BJ (cell line): ENCODE measurements at places on chromosomes 4 and X. TPM values are rescaled to one million over a fixed set of nuclear protein-coding genes. Genes with fewer than 3 reads are reported as not detected.

- no peak for DNase-seq
These were observed 240.2 kb upstream of the GRIA3 start for GRCh38 chrX:122943918-122944317.

DNA sequence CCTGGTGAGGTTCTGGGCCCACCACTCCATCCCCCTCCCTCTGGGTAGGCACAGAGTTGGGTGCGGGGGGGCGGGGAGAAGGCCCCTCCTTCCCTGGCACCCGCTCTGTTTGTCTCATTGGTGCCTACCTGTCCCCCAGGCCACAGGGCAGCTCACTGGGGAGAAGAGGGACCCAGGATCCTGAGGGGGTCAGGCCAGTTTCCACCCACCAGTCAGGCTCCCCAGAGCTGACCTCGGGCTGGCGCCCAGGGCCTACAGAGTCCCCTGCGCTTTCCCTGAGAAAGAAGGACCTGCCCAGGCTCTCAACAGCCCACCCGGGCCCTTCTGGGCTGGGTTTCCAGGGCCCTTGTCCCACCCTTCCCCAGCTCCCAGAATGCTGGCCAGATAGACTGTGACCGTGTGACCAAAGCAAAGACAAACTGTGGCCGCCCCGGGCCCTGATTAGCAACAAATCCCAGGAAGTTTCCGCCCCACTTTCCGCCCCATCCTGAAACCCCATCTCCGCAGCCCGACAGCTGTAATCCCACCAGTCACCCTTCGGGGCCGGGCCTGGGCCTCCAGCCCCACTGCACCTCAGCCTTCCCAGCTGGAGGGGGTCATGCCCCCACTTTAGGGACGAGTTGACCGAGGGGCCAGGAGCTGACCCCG, 33.8 kb upstream of the FGFR3 start:
- DNase-seq: no peak

- peak; percentile 12 for DNase-seq
These were observed 8.0 kb upstream of the TENM3 start for GRCh38 chr4:182235021-182235795.

GRCh38 chrX:48683411-48683982, at the start of gene WAS:
Gene WAS (plus strand): TSS chrX:48683799. CDS start chrX:48683854, 55 bp downstream.
- no peak for DNase-seq

PHKA1 gene
- 1.5 and 2.2 TPM in 2 replicates for polyA plus RNA-seq

GRCh38 chr4:80266902-80267380, 477 bp downstream of the FGF5 start:
- DNase-seq: no peak

GRCh38 chr4:85955620-85956292, 404.1 kb downstream of the MAPK10 start:
- DNase-seq: no peak

MAGEA3 gene
- 0.06 TPM in 1 of 2 replicates, not detected in the other for polyA plus RNA-seq
